Vagina (tissue), 2 donors: ENCODE measurements at places on chromosomes 16 and 17.

- DNase-seq: no peak
Observed at GRCh38 chr16:11155284-11155806, 100.7 kb downstream of the SOCS1 start.

GRCh38 chr16:27449434-27450195 is 47.6 kb downstream of the IL21R start:
- DNase-seq: no peak

DNA sequence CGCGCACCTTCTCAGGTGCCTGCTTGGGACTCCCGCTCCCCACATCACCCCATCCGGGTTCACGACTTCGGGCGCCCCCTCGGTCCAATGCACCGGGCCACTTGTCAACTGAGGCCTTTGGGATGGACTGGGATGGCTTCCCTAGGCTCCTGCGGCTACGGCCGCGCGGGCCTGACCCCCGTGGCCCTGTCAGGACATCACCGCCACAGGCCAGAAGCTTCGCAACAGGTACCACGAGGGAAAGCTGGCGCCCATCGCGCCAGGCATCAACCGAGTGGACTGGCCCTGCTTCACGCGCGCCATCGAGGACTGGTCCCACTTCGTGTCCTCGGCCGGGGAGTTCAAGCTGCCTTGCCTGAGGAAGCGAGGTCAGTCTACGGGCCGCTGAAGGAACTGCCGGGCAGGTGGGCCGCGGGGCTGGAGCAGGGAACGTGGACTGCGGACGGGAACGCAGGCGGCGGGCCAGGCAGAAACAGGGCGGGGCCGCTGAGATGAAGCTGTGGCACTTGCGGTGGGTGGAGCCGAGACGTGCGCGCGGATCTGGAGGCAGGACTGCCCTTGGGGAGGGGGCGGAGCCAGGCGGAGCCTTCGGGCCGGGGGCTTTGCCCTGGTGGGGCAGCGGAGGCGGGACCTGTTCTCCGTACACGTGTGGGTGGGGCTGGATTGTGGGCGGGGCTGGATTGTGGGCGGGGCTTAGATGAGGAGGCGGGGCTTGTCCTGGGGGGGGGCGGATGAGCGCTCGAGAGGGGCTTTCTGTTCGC is 13.7 kb upstream of the CNGB1 start:
- DNase-seq: no peak

- DNase-seq: no peak
Observed at GRCh38 chr16:30457256-30457655, 11.6 kb upstream of the SEPHS2 start.

DNA sequence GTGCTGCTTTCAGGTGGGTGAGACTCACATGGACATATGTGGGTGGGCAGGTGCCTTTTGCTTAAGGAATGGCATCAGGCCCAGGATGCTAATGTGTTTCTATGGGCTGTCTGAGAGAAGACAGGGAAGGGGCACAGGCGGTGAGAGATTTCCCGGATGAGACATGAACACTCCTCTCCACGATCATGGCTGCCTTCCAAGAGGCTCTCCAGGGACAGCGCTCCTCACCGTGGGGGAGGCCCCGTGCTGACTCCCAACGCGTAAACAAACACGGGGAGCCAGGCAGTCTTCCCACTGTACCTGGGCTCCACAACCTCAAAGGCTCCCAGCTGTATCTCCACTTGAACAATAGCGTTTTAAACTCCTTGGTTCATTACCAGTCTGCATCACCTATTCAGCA is 42.8 kb downstream of the CDK5R1 start:
- DNase-seq: no peak

GRCh38 chr16:72961863-72962262 is 86.1 kb downstream of the ZFHX3 start:
- no peak for DNase-seq

GRCh38 chr16:57591086-57591869 is 37.2 kb upstream of the ADGRG1 start:
- DNase-seq: peak; percentile 80

- no peak for DNase-seq
Observed at GRCh38 chr16:11262915-11263314, 6.2 kb downstream of the TNP2 start.

- DNase-seq: no peak
Observed at GRCh38 chr17:49497148-49498028, 2.3 kb downstream of the NGFR start.

DNA sequence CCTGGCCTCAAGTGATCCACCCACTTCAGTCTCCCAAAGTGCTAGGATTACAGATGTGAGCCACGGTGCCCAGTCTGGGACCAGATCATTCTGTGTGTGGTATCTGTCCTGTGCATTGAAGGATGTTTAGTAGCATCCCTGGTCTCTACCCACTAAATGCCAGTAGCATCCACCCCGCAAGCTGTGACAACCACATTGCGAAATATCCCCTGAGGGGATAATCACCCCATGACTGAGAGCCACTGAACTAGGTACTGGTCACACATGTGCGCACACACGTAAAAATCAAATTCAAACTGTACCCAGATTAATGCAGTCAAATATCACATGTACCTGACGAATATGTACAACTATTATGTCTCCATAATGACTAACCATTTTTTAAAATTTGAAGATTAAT is 35.8 kb downstream of the TEKT5 start:
- DNase-seq: no peak

- no peak for DNase-seq
Observed at GRCh38 chr17:73343168-73343634, 31.4 kb upstream of the CDC42EP4 start.

- DNase-seq: no peak
Observed at GRCh38 chr16:2358811-2359210, 18.3 kb upstream of the ABCA3 start.

DNA sequence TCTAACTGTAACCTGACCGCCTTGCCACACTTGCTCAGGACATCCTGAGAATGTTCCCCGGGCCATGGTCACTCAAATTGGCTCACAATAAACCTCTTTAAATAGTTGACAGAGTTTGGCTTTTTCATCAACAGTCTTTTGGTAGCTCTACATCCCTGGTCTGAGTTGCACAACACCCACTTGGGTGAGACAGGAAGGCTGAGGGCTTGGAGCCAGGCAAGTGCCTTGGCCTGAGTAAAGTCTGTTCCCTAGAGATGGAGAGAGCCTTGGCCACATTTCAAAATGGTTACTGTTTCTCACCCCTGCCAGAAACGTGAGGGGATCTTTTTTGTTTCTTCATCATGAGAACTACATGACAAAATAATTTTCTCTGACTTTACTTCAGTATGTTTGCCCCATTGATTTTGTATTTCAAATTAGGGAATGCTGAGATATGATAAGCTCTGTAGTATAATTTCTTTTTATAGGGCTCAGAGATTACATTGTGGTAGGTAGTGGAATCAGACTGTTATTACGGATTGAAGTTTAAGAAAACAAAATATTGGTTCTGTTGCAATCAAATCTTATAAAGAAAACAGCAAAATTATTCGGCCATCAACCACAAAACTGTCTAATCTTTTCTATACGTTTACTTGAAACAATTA is 53.9 kb upstream of the NETO2 start:
- DNase-seq: no peak

- no peak for DNase-seq
Observed at GRCh38 chr17:9533441-9533840, 42.2 kb downstream of the STX8 start.

GRCh38 chr16:82439678-82440293 is 187.0 kb upstream of the CDH13 start:
- no peak for DNase-seq

DNA sequence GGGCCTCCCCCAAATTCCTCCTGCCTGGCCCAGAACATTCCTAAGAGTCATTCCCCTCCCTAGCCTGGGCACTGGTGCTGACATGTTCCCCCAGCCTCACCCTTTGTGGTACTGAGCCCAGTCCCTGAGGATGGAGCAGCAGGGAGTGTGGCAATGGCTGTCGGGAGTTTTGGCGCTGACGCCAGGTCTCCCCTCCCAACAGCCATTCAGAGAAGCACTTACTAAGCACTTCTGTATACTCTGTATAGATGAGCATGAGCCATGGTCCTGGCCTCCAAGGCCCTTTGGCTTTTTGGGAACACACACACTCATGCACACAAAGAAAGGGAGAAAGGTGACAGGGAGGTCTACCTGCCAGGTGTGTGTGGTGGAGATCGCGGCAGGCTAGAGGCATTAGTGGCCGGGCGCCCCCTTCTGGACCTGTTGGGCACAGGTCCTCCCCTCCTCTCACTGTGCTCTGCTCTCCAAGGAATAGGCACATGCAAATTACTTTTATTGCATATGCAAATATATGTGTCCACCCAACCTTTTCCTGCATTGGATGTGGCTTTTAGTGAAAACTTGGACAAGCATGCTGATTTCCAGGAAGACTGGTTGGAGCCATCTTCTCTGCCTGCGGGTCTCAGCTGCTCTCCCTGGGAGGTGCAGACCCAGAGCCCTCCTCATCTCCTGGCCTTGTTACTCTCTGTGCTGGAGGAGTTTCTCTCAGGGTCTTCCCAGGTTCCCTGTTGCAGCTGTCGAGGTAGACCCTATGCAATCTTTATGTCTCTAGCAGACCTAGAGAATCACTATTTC is 17.4 kb upstream of the C17orf107 start:
- no peak for DNase-seq

DNA sequence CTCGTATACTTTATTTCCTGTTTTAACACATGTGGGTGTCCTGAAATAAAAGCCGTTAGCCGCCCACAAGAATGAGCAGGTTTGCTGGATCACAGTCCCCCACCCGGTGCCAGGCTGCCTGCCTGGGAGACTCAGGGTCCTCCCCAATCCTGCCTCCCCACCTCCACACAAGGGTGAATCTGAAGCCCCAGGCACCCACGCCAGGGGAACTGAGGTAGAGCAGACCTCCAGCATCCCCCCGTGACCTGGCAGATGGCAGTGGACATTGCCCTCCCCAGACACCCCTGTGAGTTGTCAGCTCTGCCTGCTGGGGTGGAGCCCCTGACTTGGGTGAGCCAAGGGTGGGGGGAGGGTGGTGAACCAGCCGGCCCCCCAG is 114.8 kb downstream of the METRNL start:
- no peak for DNase-seq

GRCh38 chr17:48593126-48593829 is at the start of gene HOXB5:
Gene HOXB5 (minus strand): TSS chr17:48593779. CDS start chr17:48593682, 97 bp downstream.
- no peak for DNase-seq

DNA sequence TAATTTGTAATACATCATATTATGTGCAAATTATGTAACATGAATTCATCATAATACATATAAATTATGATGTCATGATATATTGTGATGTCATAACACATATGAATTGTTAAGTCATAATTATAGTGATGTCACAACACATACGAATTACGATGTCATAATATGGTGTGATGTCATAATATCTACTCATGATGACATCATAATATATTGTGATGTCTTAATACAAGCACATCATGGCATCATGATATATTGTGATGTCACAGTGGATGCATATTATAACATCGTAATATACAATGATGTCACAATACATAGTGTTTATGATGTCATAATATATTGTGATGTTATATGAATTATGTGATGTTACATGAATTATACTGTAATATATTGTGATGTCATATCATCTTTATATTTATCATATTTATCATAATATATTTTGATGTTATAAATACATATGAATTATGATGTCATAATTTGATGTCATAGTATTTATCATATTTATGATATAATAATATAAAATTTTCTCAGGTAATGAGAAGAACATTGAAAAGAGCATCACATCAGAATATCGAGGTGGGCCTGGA is 1793.0 kb downstream of the TP53TG3F start:
- no peak for DNase-seq

DNA sequence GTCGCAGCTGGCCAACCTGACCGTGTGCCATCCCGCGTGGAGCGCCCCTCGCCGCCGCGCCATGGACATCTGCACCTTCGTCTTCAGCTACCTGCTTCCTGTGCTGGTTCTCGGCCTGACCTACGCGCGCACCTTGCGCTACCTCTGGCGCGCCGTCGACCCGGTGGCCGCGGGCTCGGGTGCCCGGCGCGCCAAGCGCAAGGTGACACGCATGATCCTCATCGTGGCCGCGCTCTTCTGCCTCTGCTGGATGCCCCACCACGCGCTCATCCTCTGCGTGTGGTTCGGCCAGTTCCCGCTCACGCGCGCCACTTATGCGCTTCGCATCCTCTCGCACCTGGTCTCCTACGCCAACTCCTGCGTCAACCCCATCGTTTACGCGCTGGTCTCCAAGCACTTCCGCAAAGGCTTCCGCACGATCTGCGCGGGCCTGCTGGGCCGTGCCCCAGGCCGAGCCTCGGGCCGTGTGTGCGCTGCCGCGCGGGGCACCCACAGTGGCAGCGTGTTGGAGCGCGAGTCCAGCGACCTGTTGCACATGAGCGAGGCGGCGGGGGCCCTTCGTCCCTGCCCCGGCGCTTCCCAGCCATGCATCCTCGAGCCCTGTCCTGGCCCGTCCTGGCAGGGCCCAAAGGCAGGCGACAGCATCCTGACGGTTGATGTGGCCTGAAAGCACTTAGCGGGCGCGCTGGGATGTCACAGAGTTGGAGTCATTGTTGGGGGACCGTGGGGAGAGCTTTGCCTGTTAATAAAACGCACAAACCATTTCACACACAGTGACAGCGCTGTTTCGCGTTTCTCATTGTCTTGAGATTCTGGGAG is 2.0 kb upstream of the ZACN start:
- DNase-seq: no peak

GRCh38 chr16:648071-648780 is 939 bp upstream of the WDR90 start:
- no peak for DNase-seq

- DNase-seq: no peak
Observed at GRCh38 chr17:69593351-69593715, 178.8 kb downstream of the MAP2K6 start.

- no peak for DNase-seq
Observed at GRCh38 chr17:31484821-31485220, 93.3 kb downstream of the RAB11FIP4 start.

DNA sequence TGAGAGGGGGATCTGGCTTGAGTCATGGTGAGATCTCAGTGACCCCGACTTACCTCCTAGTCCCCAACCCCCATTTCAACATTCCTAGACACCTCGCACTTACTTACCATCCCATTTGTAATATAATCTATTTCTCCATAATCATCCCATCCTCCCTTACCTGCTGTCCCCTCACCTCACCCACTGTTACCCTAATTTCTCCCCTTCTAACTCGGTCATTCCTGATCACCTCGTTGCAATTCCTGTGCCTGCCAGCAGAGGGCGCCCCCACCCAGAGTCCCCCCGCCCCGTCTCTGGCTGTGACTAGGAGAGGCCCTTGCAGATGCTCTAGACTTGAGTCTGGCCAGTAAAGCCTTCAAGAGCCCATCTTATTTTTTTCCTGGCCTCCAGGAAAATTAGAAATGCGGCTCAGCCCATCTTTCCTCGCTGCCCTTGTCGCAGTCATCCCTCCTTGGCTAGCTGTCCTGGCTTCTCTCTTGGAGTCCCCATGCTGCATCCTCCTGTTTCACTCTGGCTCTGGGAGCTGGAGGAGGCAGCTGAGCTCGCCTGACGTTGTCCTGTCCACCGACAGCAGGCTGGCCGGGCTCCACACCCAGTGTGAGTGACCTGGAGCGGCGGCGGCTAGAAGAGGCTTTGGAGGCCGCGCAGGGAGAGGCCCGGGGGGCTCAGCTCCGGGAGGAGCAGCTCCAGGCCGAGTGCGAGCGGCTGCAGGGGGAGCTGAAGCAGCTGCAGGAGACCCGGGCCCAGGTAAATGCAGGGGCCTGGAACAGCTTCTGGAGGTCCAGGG is 5.0 kb downstream of the TBKBP1 start:
- no peak for DNase-seq

- no peak for DNase-seq
Observed at GRCh38 chr16:71297341-71297634, 8.1 kb upstream of the CMTR2 start.
